ENCODE measurements at places on chromosomes 16 and 17.

GRCh38 chr16:29959293-29959692, 2.6 kb upstream of the TMEM219 start:
- DNase-seq = no peak

DNA sequence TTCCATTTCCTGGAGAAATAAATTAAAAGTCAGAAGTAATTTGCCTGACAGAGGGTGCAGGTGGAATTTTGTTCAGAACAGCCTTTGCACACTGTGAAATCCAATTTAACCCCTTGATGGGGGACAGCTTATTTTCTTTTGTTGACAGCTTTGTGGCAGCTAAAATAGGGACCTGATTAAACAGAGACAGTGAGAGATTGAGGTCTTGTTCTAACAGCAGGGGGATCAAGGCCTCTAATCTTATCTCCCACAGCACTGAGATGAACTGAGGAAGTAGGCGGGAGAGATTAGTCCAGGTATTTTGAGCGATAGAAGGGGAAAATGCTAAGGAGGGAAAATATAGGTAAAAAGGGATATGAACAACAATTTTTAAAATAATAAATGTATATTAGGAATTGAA, 1491.4 kb upstream of the GOT2 start:
- no peak for DNase-seq

GRCh38 chr16:77330332-77331042, 104.3 kb downstream of the ADAMTS18 start:
- DNase-seq = no peak

DNA sequence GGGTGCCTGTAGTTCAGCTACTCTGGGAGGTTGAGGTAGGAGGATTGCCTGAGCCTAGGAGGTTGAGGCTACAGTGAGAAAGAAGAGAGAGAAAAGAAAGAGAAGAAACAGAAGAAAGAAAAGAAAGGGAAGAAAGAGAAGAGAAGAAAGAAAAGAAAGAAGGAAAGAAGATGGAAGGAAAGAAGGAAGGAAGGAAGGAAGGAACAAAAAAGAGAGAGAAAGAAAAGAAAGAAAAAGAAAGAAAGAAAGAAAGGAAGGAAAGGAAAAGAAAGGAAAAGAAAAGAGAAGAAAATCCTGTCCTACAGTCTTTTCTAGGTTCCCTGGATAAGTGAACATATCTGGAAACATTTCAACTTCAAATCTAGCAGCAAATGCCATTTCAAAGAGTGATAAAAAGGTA, 29.6 kb upstream of the PHLPP2 start:
- DNase-seq = no peak

- DNase-seq = peak; percentile 97
Observed at GRCh38 chr17:59427425-59427921, 96.0 kb downstream of the YPEL2 start.

DNA sequence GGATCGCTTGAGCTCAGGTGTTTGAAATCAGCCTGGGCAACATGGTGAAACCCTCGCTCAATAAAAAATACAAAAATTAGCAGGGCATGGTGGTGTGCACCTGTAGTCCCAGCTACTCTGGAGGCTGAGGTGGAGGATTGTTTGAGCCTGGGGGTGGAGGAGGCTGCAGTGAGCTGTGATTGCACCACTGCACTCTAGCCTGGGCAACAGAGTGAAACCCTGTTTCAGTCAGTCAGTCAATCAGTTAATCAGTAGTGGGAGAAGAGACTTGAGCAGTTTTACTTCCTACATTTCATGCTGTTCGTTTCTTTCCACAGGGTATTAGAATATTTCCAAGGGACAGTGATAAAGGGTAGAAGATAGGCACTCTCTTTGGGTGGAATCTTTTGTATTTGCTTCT, 8.8 kb downstream of the MAP3K3 start:
- peak; percentile 17 for DNase-seq

- DNase-seq = peak; percentile 92
Observed at GRCh38 chr17:44331249-44331760, 6.7 kb upstream of the SLC25A39 start.

DNA sequence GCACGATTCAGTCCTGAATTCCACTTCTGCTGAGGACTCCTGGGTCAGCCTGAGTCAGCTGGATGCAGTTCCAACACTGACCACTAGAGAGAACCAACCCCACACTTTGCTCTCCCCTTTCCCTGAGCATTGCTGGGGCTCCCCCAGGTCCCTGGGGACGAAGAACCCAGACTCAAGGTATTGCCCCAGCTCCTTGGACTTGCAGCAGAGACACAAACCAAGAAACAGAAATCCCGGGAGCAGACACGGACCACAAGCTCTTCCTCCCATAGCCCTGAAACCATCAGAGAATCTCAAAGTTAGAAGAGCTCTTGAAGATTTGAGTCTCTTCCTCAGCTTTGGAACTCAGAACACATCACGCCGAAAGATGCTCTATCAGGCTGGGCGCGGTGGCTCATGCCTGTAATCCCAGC, 678 bp upstream of the GH1 start:
- peak; percentile 72 for DNase-seq

- DNase-seq = peak; percentile 81
Observed at GRCh38 chr17:39174920-39175694, 9.1 kb upstream of the ARL5C start.

- no peak for DNase-seq
Observed at GRCh38 chr16:70725912-70726828, 40.3 kb upstream of the MTSS2 start.

- DNase-seq = no peak
Observed at GRCh38 chr16:65070831-65071432, 50.9 kb downstream of the CDH11 start.

- no peak for DNase-seq
Observed at GRCh38 chr16:68233085-68233834, 2.7 kb downstream of the ESRP2 start.

Data from suppressor macrophage treated with lipopolysaccharide for 4 hours (primary cell).